Fibroblast of mammary gland (primary cell): ENCODE measurements at places on chromosomes 1 and 21.
A peak's percentile ranks its signal among the peaks of the same experiment; 100 is the strongest.

GRCh38 chr1:243927381-243927780 is 77.3 kb upstream of the AKT3 start:
- DNase-seq: no peak

- DNase-seq: peak; percentile 46
Observed at GRCh38 chr1:197521118-197521739, 253.2 kb downstream of the CRB1 start.

DNA sequence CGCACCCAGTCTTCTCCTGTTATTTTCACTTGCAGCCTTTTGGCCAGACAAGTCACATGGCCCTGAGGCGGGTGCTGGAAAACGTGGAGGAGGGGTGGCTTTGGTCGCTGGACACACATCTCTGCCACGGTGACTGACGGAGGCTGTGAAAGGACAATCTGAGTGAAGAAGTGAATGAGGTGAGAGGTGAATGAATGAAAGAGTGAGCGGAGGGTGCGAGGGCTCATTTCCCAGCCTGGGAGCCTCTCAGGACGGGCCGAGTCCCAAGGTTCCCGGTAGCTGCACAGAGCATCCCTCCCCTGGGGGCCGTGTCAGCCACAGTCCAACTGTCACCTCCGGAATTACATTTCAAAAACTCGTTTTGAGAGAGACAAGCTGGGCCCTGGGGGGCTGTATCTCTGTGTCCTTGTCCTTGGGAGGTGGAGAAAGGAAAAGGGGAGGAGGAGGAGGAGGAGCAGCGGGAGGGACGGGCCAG is 89.6 kb downstream of the UBIAD1 start:
- no peak for DNase-seq

- peak; percentile 18 for DNase-seq
Observed at GRCh38 chr21:14740692-14741091, 194.6 kb upstream of the SAMSN1 start.

DNA sequence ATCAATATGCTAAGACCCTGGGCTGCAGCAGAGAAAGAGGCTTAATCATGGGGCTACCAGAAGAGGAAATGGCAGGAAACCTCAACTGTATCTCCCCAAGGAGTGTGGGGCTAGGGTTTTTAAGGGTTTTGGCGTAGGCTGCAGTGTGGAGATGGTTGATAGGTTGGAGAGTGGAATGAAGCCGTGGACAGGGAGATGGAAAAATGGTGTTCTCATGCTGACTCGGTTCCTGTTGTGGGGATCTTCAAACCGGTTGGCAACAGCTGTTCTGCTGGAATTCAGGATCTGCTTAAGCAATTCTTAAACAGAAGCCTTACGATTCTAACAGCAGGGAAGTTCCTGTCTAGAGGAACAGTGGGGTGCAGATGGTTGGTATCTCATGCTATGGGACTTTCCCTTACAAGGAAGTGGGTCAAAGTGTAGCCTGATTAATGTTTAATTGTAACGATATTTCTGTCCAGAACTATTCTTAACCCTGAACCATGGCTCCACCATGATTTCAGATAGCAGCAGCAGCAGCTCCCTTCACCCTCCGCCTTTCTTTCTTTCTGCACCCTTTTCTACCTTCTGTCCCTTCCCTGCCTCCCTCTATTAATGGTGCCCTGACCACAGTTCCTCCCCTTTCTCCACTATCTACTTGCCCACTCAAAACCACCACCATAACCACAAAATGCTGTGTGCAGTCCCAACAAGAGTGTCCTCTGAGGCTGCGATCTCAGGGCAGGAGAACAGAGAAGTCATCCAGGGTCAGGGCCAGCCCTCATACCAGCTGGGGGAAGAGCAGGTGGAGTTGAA is 30.8 kb downstream of the RSPH1 start:
- no peak for DNase-seq

DNA sequence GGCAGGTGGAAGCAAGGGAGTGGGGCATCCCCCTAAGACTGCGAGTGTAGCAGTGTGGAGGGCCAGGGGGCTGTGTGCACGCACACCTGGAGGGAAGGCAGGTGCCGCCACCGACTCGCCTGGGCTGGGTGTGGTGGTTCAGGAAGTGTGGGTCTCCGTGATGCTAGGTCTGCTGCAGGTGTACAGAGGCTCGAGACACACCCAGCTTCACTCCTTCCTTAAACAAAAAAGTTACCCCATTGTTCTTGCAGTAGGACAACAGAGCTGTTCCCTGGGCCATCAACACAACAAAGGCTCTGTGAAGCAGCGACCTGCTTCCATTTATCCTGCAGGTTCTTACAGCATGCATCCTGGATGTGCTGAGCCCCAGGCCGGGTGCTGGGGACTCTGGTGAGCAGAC is 100.4 kb upstream of the TMEM51 start:
- DNase-seq: no peak

- DNase-seq: no peak
Observed at GRCh38 chr1:231312432-231312788, 25.2 kb downstream of the EXOC8 start.

DNA sequence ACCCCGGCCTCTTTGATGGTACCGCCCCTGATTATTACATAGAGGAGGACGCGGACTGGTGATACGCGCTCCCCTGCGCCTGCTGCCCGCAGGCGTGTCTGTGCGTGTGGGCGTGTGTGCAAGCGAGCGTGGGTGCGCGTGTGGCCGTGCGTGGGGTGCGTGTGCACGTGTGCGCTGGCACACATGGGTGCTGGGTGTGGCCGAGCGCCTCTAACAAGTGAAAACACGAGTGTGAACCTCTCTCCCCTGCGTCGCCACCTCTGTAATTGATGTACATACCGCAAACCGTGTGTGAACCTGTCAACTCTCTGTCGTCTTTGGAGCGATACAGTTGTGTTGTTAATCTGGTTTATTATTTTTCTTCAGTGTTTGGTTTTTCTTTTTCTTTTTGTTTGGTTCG is 87.8 kb upstream of the TMEM51 start:
- no peak for DNase-seq

DNA sequence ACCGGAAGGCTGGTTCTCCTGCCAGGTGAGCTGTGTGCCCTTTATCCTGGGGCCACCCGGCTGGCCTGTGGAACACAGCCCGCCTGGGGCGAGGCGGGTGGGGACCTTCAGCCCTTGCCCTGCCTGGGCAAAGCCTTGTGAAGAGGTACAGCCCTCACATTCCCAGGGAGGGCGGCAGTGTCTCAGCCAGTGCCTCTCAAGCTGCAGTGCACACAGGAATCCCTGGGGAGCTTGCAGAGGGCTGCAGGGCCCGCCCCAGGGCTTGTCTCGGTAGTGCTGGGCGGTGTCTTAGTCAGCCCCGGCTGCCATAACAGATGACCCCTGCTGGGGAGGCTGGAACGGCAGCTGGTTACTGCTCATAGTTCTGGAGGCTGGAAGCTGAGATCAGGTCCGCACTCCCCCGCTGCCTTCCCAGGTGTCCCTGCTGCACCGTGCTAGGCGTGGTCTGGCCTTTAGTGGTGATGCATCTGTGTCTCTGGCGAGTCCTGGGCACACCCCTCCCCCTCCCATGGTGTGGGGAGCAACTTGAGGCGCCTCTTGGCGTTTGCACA is 12.6 kb downstream of the DFFB start:
- DNase-seq: no peak

- peak; percentile 51 for DNase-seq
Observed at GRCh38 chr21:31795992-31796391, 64.1 kb upstream of the SCAF4 start.

- peak; percentile 99 for DNase-seq
Observed at GRCh38 chr1:53145942-53146708, 3.7 kb upstream of the SLC1A7 start.

GRCh38 chr1:171793636-171794035 is 12.2 kb downstream of the METTL13 start:
- peak; percentile 34 for DNase-seq

- DNase-seq: no peak
Observed at GRCh38 chr1:1216770-1217620, 3.0 kb upstream of the TNFRSF4 start.

DNA sequence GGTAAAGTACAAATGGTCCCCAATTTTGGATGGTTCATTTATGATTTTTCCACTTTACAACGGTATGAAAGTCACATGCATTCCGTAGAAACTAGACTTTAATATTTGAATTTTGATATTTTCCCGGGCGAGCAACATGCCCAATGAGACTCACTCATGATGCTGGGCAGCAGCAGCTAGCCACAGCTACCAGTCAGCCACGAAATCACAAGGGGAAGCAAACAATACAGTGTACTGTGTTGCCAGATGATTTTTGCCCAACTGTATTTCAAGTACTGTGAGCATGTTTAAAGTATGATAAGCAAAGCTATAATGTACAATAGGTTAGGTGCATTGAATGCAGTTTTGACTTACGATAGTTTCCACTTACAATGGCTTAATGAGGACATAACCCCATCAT is 266.8 kb downstream of the VAV3 start:
- no peak for DNase-seq

GRCh38 chr21:46412521-46413364 is 45.9 kb upstream of the DIP2A start:
- DNase-seq: no peak

DNA sequence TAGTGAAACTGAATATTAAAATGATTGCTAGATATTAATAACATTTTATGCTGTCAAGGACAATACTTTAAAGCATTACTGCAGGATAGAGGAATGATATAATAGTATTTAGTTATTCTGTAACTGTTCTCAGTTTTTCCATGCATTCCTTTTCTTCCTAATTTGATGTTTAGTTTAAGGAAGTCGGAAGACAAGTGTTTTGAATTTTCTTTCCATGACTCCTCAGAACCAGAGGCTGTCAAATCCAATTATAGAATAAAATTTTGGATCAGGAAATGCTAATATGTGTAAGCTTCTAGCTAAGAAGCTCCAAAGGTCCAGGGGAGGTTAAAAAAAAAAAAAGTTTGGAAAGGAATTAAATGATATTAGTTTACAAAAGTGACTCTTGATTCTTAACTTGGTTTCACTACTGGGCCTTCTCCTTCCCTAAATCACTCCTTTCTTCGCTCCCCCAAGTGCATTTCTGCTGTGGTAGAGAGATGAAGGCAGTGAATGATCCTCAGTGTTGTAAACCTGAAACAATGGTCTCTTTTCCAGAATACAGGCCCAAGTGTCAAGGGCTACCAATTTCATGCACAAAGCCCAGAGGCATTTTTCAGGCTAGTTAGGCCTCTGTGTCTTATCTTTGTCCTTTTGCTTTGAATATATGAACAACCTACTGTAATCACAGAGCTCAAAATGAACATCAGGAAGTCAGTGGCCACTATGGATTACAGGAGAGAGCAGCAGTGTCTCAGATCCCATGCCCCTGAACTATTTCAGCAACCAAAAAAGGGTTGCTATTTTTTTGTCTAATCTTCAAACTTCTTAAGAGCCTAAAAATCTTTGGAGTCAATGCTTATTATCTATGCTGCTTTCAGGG is 6.2 kb downstream of the ADSS2 start:
- no peak for DNase-seq

- no peak for DNase-seq
Observed at GRCh38 chr21:44858291-44858690, 15.2 kb downstream of the PTTG1IP start.

GRCh38 chr1:46768445-46768844 is 30.4 kb upstream of the CYP4B1 start:
- no peak for DNase-seq

GRCh38 chr1:203091761-203092330 is 6.0 kb upstream of the MYOG start:
- DNase-seq: no peak

GRCh38 chr1:42914092-42914627 is 44.5 kb downstream of the SLC2A1 start:
- no peak for DNase-seq

- peak; percentile 24 for DNase-seq
Observed at GRCh38 chr1:177488722-177489121, 318.0 kb downstream of the BRINP2 start.

DNA sequence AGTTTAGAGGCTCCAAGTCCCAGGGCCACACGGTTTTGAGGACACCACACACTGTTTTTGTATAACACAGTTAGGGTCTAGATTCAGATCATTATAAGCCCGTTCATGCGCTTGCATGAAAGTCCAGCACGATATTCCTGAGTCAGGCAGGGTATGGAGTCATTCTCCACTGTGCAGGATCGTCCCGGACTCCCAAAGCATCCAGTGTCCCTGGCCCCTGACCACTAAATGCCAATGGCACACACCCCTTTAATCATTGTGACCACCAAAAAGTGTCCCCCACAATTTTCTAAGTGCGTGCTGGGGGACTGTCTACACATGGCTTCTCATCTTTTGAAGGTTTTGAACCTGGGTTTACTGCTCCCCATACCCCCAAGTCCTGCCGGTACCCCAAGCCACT is 27.1 kb upstream of the PTPRF start:
- no peak for DNase-seq

GRCh38 chr1:228650141-228650540 is 85.1 kb upstream of the RHOU start:
- no peak for DNase-seq
